ENCODE measurements at places on chromosomes 12 and 14. TPM values are rescaled to one million over a fixed set of nuclear protein-coding genes. Genes with fewer than 3 reads are reported as not detected.

RAB21 gene
- 22.4 TPM for total RNA-seq

VIPAS39 gene
- 31.0 TPM for total RNA-seq

TMEM116 gene
- total RNA-seq, result 1.1 TPM

PLCZ1 gene
- not detected for total RNA-seq

PRH2 gene
- total RNA-seq, result not detected

STAC3 gene
- total RNA-seq, result 0.19 TPM

B4GALNT1 gene
- 0.18 TPM for total RNA-seq

CABP1 gene
- total RNA-seq, result 0.09 TPM
